ENCODE measurements at places on chromosomes 2 and 18. TPM values are rescaled to one million over a fixed set of nuclear protein-coding genes. Genes with fewer than 3 reads are reported as not detected.

DNA sequence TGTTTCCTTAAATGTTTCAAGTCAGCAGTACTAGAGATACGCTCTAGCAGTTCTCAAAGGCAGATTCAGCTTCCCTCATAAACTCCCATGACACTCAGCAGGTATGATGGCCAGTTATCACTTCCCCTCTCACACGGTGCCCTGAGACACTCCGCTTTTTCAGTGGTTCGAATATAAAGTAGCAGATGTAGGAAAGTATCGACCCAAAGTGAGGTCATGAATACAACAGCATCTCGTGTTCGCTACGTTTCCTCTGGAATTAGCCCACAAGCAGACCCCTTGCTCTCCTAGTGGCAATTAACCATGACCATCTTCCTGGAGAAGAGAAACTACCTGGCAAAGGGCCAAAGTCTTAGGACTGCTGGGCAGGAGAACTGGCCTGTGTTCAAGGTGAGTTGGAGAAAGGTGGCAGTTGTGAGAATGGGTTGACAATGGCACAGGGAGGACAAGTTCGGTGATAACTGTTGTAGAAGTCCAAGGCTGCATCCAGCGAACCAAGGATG lies 9.3 kb upstream of the AGBL5 start:
- peak; percentile 87 for DNase-seq

DNA sequence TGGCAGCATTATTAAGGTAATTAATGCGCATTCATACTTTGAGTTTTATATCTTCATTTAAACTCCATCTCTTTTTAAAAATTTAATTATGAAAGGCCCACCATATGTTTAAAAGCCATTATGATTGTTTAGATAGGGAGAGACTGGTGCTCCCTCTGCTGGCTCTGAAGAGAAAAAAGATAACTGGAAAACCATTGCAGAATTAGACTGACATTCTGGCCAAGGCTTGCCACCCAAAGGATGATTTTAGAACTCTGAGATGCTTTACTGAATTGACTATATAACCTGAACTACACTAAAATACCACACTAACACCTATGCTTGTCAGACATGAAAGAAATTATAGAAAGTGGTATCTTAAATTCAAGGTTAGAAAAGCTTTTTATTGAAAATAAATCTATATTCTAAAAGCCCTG lies 127.6 kb upstream of the SPOPL start:
- DNase-seq: no peak

GRCh38 chr18:9958861-9959399 lies 45.1 kb downstream of the VAPA start:
- no peak for DNase-seq

IFIH1 gene
- polyA plus RNA-seq: 46.3 TPM

DNA sequence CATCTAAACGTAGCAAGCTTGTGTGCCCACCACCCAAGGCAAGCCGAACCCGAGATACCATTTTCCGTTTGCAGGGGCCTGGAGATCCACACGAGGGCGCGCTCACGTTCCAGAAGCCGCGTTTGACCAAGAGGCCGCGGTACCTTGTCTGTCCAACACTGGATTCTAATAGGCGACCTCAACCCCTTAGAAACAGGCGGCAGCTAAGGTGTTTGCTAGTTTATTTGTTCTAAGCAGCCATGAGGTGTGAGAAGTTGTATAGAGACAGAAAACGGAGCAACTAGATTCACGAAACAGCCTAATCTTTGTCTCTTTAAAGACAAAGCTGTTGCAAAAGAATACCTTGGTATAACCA lies 4.2 kb downstream of the HOXD11 start:
- DNase-seq: no peak

DNA sequence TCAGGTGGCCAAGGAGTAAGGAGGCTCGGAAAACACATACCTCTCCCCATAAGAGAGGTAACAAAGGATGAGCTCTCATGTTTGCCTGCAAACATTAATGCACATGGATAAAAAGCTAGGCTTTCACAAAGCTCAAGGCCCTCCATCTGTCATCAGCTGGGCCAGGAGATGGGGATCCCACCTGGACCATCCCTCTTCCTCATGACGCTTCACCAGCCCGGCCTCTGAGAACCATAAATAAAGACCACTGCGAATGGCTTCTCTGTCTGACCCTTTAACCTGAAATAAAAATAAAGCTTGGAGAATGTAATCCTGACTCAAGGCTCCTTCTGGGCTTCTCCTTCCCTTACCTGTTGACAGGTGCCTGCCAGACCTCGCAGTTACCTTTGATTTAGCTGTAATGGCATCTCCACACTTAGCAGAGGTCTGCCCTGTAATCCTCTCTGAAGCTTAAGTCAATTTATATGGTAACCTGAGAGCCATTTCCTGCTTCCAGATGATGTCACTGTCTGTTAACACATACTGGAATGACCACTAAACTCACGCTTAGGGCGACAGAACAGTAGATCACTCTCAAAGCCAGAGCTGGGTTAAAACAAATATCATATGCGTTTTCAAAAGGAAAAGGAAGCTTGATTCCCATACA lies 29.3 kb upstream of the FOXI3 start:
- no peak for DNase-seq

- no peak for DNase-seq
These were observed 81.3 kb upstream of the KYNU start for GRCh38 chr2:142796161-142796560.

- no peak for DNase-seq
These were observed 319.5 kb upstream of the NXPH2 start for GRCh38 chr2:139099721-139100120.

DNA sequence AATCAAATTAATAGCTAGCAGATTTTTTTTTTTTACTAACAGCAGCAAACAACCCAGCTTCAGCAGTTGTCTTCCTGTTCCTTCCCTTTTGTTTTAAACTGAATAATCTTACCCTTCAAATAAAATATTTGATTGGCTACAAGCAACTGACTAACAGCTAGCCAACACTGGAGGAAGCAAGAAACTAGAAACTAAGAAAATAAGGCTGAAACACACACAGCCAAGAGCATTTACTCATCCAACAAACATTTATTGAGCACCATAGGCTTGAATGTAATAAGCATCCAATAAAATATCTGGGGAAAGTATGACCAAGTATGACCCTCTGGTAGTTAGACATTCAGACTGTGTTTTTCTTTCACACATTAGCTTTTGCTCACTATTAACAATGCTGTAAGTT lies 189.2 kb downstream of the CD226 start:
- no peak for DNase-seq

PSMA8 gene
- polyA plus RNA-seq: 2.8 TPM

GRCh38 chr2:227630322-227630721 lies 13.0 kb downstream of the SCYGR4 start:
- no peak for DNase-seq

- DNase-seq: no peak
These were observed 40.2 kb downstream of the EPAS1 start for GRCh38 chr2:46337208-46337994.

TNFRSF11A gene
- polyA plus RNA-seq: not detected

GRCh38 chr2:80519699-80520291 lies 215.2 kb upstream of the LRRTM1 start:
- DNase-seq: no peak

GRCh38 chr2:39664232-39664887 lies 1.4 kb upstream of the TMEM178A start:
- no peak for DNase-seq

TMEM247 gene
- not detected for polyA plus RNA-seq

FAM136A gene
- polyA plus RNA-seq: 40.7 TPM

DNA sequence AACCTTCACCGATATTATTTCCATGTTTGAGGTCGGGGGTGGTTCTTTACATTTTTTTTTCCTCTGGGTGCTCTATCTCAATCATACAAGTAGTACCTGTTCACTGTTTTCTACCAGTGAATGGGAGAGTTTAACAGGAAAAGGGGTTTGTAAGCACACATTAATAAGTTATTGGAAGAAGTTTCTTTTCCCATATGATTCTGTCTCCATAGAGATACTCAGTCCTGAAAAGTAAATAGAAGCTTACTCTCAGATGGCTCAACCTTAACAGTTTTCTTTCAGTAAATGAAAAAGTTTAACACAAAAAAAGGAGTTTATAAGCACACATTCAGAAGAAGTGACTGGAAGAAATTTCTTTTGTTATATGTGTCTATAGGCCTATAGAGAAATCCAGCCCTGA lies 995.6 kb upstream of the SLC39A10 start:
- no peak for DNase-seq

- no peak for DNase-seq
These were observed 2.2 kb downstream of the BUB1 start for GRCh38 chr2:110675679-110676078.

DNA sequence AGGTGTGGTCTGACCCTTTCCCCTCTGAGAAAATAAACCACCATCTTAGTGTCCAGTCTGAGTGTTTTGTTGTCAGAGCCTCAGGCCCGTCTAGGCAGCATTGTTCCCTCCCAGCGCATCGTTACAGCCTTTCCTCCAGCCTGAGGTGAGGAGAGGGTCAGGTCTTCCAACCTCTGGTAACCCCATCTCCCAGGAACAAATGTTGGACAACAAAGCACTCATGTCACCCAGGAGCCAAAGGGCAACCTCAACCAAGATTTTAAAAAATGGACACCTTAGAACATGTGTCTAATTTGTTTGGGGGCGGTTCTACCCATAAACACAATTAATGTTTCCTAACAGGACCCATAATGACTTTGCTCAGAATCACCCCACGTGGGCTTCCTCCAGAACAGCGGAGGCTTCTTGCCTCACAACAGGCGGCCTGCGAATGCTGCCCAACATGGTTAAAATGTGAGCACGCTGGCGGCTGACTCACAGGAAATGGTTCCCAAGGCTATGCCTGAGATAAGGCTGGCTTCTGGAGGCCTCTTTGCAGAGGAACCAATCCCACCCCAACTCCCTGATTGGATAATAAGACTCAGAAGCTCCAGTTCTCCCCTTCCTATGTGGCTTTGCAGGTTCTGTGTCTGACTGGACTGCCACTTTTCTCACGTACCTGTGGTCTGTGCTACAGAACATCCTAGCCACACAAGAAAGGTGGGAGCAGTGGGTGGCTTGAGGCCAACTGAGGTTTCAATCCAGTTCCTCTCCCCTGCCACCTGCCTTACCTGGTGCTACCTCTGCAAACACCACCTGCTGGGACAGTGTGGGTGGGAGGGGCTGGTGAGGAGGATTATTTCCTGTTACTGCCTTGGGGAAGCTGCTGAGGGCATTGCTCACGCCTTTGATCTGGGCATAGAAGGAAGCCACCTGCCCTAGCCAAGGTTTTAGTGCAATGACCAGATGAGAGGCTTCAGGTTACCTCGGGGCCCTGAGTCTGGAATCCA lies 108.8 kb downstream of the B3GNT2 start:
- no peak for DNase-seq

DNA sequence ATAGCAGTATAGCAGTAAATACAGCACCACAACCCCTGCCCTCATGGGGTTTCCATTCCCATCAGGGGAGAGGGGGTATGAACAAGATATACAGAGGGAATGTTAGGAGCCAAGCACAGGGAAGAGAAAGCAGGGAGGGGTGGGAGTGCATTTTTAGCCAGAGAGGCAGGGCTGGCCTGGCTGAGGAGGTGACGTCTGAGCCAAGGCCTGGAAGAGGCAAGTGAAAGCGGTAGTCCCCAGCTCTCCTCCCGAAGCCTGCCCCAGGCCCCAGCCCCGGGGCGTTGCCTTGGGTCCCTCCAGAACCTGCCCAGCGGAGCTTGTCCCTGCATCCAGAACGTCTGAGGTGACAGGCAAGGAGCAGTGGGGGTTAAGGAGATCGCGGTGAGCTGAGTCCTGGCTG lies 45.1 kb upstream of the FOSL2 start:
- DNase-seq: no peak

GRCh38 chr2:81505586-81505985 lies 1201.0 kb upstream of the LRRTM1 start:
- no peak for DNase-seq

DNA sequence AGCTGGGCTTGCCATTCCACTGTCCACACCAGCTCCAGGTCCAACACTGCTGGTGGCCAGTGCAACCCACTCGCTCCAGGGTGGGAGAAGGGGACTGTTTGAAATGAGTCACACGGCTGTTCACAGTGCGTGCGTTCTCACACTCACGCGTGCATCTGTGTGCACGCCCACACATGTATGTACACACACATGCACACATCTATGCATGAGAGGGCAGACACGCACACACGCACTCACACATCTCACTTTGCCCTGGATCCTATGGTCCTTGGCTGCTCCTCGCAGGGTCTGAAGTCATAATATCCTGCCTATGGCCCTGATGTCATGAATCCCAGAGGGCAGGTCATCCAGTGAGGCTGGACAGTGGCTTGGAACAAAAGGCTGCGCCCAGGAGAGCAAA lies 182.8 kb downstream of the EIPR1 start:
- DNase-seq: no peak

CERKL gene
- polyA plus RNA-seq: 19.3 TPM

STARD6 gene
- polyA plus RNA-seq: not detected

TSPYL6 gene
- not detected for polyA plus RNA-seq

CD28 gene
- 0.19 TPM for polyA plus RNA-seq

- no peak for DNase-seq
These were observed 13.9 kb downstream of the SCYGR8 start for GRCh38 chr2:227759411-227760118.

NGEF gene
- not detected for polyA plus RNA-seq

DNA sequence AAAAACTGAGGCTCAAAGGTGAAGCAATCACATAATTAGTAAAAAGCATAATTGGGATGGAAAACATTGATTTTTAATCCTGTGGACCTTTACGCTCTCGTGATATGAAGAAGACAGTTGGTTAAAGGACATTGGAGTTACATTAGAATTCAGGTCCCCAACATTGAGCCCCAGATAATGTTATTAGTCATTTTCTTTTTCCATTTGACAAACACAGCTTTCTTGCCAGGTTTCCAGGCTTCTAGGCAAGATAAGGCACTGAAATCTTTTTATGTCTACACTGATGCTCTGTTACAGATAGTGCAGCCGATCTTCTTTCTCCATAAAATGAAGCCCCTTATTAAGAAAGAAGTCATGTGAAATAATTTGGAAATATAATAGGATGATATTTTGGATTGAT lies 38.5 kb downstream of the MYO3B start:
- DNase-seq: no peak

DNA sequence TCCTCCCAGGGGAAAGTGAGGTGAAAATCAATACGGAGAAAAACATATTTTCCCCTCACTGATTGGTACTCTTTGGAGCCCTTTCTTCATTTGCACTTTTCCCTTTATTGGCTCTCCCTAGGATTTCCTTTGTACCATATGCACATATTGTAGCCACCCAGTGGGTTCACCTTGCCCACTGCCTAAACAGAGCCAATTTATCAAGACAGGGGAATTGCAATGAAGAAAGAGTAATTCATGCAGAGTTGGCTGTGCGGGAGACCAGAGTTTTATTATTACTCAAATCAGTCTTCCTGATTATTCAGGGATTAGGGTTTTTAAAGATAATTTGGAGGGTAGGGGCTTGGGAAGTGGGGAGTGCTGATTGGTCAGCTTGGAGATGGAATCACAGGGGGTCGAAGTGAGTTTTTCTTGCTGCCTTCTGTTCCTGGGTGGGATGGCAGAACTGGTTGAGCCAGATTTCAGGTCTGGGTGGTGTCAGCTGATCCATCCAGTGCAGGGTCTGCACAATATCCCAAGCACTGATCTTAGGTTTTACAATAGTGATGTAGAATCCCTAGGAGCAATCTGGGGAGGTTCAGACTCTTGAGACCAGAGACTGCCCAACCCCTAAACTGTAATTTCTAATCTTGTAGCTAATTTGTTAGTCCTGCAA lies 15.1 kb upstream of the KCNE4 start:
- DNase-seq: no peak

TLX2 gene
- polyA plus RNA-seq: not detected
